ENCODE measurements at places on chromosomes 7 and 10.

DNA sequence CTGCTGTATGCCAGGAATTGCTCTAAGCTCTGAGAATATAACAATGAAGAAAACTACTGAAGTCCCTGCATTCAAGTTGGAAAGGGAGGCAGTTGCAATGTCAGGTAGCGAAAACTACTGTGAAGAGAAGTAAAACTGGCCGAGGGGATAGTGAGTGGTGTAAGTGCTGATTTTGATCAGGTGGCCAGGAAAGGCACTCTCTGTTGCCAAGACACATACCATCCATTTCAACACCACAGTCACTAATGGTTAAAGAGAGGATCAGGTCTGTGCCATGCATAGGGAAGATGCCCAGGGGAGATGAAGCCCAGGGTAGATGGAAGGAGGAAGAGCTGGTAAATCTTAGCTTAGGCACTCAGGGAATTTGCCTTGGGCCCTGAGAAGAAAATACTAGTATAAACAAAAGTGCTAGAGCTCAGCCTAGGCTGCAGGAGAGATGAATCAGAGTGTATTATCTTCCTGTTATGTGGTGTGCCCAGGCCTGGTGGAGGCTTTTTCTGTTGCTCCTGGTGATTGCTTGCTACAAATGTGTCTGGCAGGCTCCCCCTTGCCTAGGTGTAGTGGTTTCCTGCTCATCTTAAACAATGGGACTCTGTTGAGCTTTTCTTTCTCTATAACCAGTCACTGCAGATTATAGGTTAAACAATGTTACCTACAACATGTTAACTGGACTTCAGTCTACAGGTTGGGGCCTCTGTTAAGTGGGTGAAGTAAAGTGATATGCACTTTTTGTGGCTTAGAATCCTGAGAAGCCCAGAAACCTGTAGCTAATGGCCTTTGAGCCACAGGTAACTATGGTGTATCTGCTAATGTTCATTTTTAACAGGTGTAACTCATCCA, 125.5 kb downstream of the LRRC4 start:
- peak; percentile 36 for DNase-seq

DNA sequence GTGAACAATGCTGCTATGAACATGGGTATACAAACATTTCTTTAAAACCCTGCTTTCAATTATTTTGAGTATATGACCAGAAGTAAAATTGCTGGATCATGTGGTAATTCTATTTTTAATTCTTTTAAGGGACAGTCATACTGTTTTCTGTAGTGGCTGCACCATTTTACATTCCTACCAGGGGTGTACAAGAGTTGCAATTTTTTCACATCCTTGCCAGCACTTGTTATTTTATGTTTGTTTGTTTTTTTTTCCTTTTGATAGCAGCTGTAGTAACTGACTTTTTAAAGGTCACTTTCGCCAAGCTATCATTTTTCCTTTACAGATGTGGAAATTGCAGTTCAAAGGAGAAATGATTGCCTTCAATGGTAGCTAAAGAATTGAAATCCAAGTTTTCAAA, 99.5 kb downstream of the GPR85 start:
- no peak for DNase-seq

DNA sequence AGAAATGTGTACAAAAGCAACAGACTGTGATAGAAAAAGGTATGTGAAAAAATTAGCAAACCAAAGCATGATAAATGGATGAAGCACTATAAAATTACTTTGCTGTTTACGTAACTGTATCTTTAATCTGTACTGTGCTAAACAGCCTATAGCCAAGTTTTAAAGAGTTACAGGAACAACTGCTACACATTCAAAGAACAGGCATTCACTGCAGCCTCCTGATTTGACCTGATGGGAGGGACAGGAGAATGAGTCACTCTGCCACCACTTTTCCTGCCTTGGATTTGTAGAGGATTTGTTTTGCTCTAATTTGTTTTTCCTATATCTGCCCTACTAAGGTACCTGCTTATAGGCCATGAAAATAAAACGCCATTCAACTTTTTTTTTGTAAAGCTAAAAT, 116.1 kb downstream of the FANK1 start:
- no peak for DNase-seq

DNA sequence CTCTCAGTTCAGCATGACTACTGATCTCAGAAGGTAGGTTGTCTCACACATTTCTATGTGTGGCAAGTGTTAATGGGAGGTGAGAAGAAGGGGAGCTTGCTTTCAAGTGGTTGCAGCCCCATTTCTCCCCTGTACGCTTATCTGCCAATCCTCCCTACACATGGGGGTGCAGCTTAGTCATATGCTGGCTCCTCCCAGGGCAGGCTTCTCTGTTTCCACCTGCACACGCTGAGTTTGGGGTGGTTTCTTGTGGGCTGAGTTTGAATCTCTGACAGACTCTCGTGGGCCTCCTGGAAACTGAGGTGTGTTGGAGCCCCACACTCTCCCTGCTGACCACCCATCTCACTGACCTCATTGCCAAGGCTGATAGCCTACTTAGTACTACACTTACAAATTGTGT, 435.8 kb upstream of the MTPN start:
- no peak for DNase-seq

DNA sequence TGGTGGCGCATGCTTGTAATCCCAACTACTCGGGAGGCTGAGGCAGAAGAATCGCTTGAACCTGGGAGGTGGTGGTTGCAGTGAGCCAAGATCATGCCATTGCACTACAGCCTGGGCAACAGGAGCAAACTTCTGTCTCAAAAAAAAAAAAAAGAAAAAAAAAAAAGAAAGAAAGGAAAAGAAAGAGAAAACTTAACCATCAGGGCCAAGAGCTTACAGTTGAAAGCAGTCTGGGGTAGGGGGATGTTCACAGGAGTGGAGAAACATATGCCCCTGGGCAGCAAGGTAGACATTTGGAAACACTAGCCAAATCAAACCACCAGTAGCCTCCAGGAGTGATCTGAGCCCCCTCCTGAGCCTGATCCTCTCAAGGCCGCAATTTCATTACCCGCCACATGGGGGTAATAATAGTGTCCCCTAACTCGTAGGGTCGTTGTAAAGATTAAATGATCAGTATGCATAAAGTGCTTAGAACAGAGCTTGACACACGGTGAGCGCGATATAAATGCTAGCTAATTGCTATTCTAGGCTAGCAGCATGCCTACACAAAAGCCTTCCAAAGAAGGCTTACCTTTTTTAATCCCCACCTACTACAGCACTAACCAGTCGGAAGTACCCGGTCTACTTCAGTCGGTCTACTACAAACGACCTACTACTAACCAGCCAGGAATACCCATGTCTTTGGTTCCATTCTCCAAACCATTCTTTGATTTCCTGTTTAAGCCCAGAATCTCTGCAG, 274.3 kb upstream of the NEBL start:
- no peak for DNase-seq

DNA sequence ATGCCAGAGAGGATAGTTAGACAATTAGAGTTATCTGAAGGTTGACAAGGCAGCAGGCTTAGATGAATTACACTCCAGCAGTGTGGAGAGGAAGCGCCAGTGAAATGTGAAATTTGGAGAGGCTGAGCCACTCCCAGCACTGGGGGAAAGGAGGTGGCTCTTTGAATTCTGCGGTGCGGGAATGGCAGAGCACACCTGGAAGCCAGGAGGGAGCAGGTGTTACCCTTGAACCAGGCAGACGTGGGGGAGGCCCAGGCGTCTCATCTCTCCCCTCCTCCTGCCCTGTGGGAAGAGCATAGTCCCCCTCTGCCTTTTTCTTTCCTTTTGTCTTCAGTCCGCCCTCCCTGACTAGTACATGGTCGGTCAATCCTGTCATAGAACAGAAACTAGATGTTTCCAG, 203.1 kb downstream of the DPP6 start:
- no peak for DNase-seq

- no peak for DNase-seq
Observed at GRCh38 chr10:126111516-126111915, 215.2 kb downstream of the FANK1 start.

DNA sequence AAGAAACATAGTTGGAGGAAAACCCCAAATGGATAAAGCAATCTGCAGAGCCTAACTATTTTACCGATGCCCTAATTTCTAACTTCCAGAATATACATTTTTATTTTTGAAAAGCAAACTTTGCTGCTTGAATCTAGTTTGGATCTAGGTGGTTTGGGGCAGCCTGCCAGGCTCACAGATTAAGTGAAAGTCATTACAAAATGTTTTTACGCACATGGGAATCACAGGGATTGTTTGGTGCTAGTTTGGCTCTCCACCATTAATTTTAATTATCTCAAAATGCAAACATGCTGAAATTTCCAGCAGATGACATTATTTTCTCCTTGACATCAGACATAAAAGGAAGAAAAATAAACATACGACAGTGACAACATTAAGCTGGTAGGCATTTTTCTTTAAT, 166.7 kb upstream of the INHBA start:
- peak; percentile 67 for DNase-seq

- no peak for DNase-seq
Observed at GRCh38 chr10:105681051-105681450, 1040.0 kb downstream of the SORCS3 start.

DNA sequence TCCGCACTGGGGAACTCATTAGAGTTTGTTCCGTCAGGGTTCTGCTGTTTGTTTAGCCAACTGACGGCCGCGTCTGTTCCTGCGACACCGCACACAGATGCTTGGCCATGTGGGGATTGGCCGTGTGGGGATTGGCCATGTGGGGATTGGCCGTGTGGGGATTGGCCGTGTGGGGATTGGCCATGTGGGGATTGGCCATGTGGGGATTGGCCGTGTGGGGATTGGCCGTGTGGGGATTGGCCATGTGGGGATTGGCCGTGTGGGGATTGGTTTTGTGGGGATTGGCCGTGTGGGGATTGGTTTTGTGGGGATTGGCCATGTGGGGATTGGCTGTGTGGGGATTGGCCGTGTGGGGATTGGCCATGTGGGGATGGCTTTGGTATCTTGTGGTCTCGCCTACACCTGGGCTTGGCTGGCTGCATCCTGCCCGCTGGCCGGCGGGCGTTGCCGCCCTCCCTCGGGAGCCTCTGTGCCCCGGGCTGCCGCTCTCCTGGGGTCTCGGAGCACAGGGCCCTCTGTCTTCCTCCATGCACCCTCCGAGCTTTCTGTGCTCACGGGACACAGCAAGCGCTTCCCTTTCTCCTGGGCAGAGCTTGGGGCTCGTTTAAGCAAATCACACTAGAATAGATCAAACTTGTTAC, 62.5 kb downstream of the NKX6-2 start:
- DNase-seq: no peak

- peak; percentile 64 for DNase-seq
Observed at GRCh38 chr7:151249732-151250072, 1.2 kb upstream of the SMARCD3 start.

GRCh38 chr7:116999311-116999710, 46.0 kb downstream of the ST7 start:
- DNase-seq: peak; percentile 35

GRCh38 chr7:122602800-122603199, 96.1 kb downstream of the RNF133 start:
- DNase-seq: no peak

GRCh38 chr10:46236941-46237681, 49.7 kb upstream of the ANTXRL start:
- no peak for DNase-seq

DNA sequence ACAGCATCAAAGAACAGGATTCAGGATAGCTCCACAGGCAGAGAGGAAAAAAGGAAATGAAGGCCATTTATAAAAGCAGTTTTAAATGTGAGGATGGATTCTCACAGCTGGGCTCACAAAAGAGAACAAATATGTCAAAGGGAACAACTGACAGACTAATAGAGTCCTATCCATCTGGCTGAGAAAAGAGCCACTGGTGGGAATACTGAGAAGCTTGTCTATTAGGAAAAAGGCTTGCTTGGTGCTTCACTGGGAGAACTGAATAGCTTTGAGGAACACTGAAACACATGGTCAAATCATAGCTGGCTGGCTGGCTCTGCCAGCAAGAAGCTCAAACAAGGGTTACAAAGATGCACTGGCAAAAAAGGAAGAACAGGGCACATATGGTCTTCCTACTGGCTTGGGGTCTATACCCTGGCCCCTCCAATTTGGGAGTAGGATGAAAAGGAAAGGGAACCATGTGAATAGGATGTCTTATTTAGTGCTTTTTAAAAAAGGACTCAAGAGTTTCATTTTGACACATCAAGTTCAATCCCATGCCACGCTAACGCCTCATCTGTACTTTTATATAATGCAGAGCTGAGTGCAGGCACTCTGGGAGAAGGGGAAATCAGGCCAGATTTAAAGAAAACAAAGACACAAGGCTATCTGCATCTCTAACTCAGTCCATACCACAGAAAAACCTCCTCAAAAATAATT, 44.8 kb upstream of the KCNIP2 start:
- DNase-seq: no peak

DNA sequence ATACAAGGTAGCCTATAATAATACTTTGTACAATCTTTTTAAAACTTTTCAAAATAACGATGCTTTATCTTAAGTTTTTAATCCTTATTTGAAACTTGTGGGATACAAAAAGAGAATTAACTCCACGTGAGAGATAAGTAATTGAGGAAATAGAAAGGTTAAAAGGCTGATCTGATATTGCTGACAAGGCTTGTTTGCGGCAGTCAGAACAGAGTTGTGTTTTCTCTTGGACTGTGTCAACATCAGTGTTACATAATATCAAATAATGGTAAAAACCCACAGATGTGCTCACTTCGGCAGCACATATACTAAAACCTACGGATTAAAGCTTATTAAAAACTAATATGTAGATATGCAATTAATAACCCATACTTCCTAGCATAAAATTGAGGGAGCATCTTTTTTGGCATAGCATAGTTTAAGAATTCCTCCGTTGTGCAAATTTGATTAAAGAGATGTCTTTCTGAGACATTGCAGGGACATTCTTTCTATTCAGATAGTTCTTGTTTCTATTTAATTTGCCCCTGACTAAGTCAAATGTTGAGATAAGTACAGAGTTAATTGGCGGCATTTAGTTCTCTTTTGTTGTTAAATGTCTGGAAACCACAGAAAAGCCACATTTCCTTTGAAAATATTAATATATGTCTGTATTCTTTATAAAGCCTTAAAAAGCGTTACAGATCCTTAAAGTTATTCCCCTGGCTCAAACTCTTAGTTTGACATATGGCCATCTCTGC, 63.3 kb downstream of the FAM185A start:
- DNase-seq: no peak

DNA sequence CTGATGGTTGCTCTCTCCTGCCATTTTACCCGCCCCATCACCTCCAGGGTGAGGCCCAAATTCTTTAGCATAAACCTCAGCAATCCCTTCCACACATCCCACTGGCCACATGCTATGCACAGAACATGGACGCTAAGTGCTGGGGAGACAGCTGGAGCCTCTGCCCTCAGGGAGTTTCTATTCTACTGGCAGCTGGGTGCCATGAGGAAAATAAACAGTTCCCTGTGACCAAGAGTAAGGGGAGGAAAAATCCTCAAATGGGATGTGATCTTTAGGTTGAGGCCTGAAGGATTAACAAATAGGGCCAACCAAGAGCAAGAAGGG, 1.2 kb downstream of the PARP12 start:
- no peak for DNase-seq

Measured in fibroblast of skin of right quadriceps (primary cell).